NCI-H1930 (cell line): ENCODE measurements at places on chromosomes 5 and 9.
A peak's percentile ranks its signal among the peaks of the same experiment; 100 is the strongest.

- no peak for DNase-seq
These were observed at the start of gene HEMGN for GRCh38 chr9:97938081-97938644. TSS of gene HEMGN (minus strand) at chr9:97938172. CDS start at chr9:97938136, 36 bp downstream.

DNA sequence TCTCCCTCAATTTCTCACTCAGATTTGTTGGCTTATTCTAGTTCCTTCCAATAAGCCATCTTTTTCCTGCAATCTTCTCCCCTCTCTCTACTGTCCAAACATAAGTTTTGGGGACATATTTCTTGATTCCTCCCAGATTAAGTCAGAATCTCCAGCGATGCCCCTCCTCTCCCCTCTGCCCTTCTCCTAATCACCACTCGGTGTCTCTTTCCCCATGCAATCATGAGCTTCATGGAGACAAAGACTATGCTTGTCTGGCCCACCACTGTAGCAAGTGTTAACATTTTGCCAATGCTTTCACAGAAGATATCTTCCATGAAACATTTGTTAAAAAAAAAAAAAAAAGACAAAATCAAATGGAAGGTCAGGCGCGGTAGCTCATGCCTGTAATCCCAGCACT, 42.4 kb downstream of the PDE6A start:
- DNase-seq, result no peak

GRCh38 chr5:6461006-6461405, 12.3 kb downstream of the UBE2QL1 start:
- DNase-seq, result no peak

DNA sequence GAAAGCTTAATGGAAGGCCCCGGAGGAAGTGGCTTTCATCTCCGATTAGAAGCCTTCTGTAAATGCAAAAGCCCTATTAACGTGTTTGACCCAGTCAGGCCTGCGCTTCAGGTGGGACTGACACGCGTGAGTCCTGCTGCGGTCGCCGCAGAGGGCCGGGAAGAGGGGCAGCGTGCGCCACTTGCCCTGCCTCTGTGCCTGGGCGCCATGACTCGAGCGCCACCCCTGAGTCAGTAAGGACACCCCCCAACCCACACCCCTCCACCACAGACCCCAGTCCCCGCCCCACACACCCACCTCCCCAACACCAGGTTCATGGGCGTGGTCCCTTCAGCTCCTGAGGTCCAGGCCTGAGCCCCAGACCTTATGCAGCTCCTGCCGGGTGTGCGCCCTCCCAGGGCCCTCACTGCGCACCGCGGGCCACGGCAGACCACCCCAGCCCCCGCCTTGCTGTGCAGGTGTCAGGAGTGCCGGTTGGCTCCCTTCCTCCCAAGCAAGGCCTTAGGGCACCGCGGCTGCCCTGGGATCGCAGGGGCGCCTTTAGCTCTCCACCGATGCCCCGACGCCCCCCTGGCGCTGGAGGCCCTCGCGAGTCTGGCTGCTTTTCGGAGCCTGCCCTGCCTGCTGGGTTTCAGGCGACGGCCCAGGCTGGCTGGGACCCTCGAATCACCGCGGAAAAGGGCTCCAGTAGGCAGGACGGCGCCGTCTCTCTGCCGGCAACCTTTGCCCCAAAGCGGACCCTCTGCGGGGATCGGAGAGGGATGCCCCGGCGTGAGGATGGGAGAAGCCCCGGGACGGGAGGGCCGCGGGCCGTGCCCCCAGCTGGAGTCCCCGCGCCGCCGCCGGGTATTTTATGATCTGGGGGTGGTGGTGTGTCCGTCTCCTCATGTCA, 625 bp upstream of the OLFM1 start:
- no peak for DNase-seq

DNA sequence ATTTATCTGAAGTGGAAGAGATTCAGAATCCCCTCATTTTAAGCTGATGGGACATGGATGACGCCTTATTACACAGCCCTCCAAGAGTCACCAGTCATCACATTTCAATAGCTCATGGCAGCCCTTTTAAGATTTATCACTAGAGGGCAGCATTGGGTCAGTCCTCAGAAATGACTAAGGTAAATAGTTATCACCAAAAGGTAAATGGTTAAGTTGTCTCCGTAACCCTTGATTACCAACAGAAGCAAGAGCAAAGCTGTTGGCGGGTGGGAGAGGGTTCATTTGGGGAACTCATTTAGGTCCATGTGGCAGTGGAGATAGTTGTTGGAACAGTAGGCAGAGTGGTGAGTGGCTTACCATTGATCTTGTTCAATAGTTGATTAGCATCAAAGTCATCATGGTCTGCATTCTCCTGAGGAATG, 12.0 kb upstream of the C9 start:
- DNase-seq, result peak; percentile 47

DNA sequence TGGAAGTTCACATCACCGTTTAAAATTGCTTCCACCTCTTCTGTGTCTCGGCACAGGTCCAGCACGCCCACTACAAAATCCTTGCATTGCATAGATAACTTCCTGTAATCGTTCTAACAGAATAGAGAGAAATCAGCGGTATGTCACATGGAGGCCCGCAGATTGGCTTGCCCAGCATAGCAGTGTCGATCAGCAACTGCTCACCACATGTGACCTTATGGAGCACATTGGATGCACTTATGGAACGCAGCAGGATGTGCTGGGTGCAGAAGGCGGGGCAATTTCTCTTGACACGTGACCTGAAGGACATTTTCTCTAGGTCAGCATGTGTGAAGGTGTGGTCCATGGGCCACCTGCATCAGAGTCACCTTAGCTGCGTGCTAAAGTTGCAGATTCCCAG, 49.7 kb downstream of the TRPC7 start:
- DNase-seq, result no peak

DNA sequence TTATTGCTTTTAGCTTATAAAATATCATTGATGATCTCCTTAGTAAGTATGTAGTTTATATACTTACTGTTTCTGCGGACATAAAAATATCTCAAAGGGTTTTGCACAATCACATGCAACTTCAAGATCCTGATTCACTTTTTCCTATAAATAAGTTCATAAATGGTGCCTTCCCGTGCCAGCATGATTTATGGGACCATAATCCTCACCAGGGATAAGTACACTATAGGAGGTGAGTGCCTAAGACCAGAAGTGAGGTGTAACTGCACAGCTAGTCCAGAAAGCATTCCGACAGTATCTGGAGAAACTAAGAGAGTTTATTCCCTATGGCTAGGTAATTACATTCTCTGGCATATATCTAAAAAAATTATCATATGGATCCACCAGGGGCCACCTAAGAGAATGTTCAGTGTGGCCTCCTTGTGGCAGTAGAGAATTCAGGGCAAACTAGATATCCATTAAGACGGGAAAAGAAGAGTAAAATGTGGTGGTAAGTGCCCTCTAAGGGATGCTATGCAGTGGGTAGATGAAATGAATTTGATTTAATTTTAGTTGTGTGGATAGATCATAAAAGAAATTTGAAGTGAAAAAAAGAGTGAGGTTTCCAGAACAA, 402.5 kb upstream of the SLC24A2 start:
- DNase-seq, result no peak

DNA sequence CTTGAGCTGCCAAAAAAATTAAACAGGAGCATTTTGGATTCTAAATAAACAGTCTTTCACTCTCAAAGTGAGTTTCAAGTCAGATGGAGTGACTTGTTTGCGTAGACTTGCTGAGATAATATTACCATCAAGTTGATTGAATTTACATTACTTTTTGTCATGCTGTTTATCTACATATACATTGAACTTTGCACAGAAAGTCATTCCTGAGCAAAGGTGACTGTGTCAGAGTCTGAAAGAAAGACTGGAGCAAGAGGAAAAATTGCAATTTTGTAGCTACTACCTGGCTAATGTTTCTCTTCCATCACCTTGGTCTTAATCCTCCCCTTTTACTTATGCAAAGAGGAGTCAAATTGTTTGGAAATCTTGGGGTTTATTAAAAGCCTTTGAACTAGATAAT, 179.4 kb downstream of the PTTG1 start:
- DNase-seq, result no peak

DNA sequence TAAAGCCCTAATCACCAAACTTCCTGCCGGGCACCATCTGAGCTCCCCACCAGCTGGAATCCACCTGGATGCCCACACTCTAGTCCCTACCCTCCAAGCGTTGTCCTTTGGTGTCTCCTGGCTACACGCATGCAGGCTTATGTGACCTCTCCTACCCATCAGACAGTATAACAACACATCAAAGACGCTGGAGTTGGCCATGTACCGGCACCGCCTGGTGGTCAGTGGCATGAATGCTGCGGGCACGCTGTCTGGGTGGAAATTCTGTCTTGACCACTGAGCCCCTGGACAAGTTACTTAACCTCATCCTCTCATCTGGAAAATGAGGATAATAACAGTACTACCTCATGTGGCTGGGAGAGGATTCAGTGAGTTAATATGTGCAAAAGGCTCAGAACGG, 23.4 kb upstream of the CORO2A start:
- DNase-seq, result no peak

DNA sequence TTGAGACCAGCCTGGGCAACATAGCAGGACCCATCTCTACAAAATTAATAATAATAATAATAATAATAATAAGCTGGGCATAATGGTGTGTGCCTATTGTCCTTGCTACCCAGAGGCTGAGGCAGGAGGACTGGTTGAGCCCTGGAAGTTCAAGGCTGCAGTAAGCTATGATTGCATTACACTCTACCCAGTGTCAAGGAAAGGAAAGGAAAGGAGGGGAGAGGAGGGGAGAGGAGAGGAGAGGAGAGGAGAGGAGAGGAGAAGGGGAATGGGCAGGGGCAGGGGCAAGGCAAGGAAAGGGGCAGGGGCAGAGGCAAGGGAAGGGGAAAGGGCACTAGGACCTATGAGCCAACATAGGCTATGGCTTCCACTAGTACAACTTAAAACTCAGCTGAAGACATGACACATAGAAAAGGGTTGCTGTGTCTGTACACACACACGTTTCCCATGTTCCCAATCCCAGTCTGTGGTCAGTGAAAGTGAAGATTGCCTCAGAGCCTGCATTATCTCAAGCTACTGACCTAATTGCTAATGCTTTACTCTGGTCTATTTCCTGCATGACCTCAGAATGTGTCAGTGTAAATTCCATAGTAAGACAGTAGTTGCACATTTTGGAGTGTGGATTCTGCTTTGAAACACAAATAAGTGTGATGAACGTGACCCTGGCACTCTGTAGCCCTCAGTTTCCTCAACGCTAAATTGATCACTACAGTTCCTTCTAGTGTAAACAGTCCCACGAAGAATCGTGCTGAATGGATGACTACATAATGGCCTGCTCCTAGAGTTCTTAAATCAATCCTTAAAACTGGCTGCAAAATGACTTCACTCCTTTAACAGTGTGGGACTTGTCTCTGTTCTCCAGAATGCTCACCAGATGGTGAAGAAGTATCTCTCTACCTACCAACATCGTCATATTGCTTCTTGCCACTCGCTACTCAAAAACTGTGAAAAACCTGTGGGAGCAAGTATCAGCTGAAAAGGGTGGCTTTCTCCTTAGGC, 497.0 kb downstream of the RAB3C start:
- DNase-seq, result no peak

GRCh38 chr9:129834489-129835127, 467 bp downstream of the C9orf78 start:
- DNase-seq, result no peak

DNA sequence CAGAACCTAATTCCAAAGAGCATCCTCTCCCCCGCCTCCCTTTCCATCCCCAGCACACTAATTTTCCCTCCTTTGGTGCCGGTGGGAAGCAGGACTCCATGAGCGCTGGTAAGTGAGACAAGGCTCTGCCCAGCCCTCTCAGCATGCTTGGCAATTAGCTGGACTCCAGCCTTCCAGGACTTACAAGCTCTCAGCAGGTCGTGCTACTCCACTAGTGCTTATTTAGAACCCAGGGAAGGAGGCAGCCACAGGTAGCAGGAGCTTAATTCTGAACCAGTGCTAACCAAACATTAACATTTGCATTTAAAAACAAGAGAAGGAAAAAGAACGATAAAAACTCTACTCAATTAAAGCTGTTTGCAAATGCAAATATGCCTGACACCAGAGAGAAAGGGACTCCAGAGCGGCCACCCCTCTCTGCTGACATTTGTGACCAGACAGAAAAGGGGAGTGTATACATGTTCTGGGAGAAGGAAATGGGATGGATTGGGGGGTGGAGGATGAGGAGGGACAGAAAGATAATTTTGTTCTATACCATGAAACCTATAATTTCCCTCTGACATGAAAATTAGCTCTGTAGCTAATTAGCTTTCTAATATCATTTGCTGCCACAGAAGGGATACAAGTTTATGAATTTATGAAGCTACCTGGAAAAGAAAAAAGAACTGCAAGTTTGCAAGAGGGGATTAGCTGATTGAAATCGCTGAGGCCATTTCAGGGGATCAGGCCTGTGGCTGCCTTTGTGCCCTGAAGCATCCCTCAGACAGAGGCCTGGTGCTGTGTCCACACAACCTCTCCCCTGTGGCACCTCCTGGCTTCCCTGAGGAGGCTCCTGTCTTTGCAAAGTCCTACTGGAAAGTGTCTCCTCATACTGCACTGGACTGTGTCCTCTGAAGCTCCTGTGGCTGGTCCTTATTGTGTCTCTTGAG, 266.3 kb downstream of the SEC61B start:
- DNase-seq, result no peak

DNA sequence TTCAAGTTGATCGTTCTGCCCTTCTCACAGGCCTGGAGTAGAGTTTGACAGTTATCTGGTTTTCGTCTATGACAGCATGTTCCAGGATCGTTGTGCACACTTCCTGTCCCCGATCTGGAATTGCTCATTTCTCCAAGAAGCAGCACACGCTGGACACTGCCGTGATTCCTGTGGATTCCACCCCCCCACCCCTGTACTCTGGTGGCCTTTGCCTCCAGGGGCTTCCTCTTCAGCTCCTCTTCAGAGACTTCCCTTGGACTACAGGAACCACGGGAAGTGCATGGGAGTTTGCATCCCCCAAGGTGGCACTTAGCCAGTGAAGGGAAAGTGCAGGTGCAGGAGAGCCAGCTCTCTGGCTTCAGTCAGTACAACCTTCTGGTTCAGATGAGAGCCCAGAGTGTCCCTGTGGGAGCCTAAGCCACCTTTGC, 160.7 kb downstream of the CACNA1B start:
- no peak for DNase-seq
